Foreskin keratinocyte (primary cell): ENCODE measurements at places on chromosomes 7 and 10. TPM values are rescaled to one million over a fixed set of nuclear protein-coding genes. Genes with fewer than 3 reads are reported as not detected.

LIPM gene
- total RNA-seq, result 0.11 TPM in 1 of 2 replicates, not detected in the other

DNA sequence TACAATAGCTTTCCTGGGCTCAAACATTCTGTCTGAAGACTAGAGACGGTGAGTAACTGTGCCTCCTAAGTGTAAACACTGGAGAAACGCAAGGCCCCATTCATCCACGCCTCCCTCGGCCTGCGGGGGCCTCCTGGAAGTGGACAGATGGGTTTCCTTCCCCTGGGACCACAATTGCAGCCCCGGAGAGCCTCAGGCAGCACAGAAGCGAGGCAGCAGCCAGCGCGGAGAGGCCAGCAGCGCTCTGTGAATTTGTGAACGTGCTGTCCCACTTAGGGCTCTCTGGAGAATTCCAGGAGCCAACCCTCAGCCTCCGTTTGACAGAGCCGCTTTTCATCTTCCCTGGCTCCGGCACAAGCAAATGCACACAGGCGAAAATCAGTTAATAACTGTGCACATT is 23.2 kb upstream of the CALN1 start:
- no peak for DNase-seq

- no peak for DNase-seq
Measured at GRCh38 chr7:3180604-3181003, 120.4 kb upstream of the SDK1 start.

DNA sequence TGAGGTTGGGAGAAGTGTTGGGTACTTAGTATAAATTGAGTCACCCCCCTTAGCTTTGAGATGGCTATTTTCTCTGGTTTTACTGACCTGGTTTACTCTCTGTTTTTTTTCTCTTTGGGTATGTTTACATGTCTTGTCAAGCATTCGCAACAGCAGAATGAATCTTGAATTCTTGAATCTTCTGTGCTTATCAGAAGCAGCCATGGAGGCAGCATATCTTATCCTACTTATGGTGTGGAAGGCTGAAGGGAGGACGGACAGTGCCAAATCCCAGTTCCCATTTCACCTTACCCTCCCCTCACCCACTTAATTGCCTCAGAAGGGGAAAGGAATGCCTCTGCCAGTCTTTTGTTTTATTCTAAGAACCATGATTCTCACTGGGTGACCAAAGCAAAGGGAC is 3.7 kb downstream of the SND1 start:
- DNase-seq, result no peak

DNA sequence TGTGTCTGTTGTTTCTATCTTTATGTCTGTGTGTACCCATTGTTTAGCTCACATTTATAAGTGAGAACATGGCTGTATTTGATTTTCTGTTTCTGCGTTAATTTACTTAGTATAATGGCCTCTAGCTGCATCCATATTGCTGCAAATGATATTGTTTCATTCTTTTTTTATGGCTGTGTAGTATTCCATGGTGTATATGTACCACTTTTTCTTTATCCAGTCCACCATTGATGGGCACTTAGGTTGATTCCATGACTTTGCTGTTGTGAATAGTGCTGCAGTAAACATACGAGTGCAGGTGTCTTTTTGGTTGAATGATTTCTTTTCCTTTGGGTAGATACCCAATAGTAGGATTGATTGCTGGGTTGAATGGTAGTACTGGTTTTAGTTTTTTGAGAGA is 48.2 kb downstream of the ZNRF2 start:
- DNase-seq, result no peak

- DNase-seq, result no peak
Measured at GRCh38 chr10:97292862-97293198, 393 bp upstream of the ARHGAP19 start.
